ENCODE measurements at places on chromosomes 7 and 10.

- no peak for DNase-seq
Observed at GRCh38 chr10:88066319-88066718, 202.9 kb downstream of the PTEN start.

DNA sequence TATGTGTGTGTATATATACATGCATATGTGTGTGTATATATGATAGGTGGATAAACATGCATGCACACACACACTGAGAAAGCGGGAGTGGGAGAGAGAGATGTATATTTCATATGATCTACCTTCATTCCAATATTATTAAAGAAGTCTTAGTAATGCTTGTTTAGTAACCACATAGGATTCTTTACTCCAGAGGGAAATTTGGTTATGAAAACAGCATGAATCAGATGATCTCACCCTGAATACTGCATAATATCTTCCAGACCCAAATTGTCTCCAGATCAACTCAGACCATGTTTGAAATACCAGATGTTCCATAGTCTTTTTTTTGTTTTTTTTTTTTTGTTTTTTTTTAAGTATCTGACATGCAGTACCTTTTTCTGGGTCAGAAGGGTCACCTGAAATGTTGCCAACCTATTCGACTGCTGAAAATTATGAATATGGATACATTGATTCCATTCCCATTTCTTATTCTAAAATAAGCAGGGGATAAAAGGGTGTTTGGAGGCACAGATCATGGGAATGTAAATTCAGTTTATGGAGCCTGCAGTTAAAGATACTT, 17.4 kb downstream of the TES start:
- no peak for DNase-seq

GRCh38 chr10:16182688-16183087, 254.1 kb upstream of the PTER start:
- no peak for DNase-seq

DNA sequence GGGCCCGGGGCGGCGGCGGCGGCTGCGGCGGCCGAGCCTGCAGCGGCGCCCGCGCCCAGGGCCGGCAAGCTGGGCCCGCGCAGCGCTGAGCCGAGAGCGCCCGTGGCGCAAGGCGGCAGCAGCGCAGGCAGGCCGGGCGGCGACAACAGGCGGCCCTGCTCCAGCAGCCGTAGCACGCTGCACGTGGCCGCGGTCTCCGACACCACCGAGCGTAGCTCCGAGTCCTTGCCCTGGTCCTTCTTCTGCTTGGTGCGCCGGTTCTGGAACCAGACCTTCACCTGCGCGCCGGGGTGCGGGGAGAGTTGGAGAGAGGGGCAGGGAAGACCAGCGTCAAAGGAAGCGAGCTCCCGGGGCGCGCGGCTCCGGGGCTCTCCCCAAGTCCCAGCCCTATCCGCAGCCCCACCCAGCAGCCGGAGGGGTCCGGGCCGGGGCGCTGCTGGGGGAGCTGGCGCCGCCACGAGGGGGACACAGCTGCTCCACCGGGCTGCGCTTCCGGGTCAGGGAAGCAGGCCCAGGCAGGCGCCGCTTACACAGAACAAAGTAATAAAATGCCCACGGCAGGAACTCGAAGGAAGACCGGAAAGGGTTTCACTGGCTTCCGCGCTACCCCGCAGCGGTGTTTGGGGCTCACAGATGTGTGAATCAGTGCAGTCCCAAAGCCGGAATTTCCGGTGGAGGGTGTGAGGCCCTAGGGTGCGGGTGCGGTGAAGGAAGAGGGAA, 3.6 kb downstream of the VAX1 start:
- DNase-seq: no peak

GRCh38 chr7:102284891-102285539, 1.7 kb upstream of the SH2B2 start:
- no peak for DNase-seq

DNA sequence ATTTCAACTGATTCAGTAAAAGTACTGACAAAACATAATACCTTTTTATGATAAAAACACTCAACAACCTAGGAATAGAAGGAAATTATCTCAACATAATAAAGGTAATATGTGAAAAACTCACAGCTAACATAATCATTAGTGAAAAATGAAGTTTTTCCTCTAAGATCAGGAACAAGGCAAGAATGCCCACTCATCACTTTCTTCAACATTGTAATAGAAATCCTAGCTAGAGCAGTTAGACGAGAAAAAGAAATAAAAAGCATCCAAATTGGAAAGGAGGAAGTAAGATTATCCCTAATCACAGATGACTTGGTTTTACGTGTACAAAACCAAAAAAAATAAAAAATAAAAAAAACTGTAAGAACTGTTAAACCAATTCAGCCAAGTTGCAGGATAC, 58.6 kb downstream of the R3HCC1L start:
- DNase-seq: no peak

GRCh38 chr7:104434129-104434528, 105.7 kb downstream of the LHFPL3 start:
- no peak for DNase-seq

DNA sequence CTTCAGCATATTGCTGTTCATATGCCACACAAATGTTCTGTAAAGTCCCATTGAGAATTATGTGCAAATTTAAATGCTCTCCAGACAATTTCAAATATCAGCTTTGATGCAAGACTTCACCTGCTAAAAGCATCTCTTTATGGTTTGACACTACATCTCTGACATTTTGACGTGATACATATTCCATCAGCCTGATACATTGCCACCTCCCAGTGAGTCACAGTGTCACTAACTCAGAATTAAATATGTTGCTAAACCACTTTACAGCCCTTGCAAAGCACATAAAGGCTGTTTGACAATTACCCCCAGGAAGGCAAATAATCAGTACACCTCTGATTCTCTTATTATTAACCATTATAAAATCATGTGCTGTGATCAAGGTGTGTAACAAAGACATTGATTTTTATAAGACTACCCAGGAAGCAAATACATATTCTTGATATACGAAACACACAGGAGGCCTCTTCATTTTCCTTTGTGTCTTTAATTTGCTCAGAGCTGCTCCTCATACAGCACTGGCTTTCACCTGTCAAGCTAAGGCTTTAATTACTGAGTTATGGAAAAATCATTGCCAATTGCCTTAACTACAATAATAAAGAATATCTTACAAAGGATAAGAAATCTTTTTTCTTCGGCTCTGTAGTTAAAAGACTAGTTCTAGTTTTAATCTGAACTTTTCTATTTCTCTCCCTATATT, 547.5 kb upstream of the C7orf33 start:
- DNase-seq: no peak

- DNase-seq: no peak
Observed at GRCh38 chr10:86182150-86182549, 184.4 kb downstream of the GRID1 start.

GRCh38 chr7:99137411-99138180, 6.3 kb downstream of the SMURF1 start:
- DNase-seq: no peak

- no peak for DNase-seq
Observed at GRCh38 chr10:113228530-113228929, 278.5 kb downstream of the TCF7L2 start.

DNA sequence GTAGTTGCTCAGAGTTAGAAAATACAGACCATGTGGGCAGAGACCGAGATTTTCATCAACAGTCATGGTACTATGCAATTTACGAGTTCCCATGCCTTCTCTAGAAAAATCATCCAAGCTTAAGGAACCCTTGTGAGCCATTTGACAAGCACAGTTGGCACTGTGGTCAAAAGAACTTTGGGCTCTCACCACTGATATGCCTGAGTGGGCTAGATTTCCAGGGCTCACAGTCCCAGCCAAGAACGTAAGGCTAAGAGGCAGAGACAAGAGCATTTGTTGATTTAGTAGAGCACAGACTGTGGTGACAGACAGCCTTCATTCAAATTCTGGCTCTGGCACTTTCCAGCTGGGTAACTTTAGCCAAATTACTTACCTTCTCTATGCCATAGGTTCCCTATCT, 407.0 kb downstream of the SORCS1 start:
- DNase-seq: no peak
